ENCODE measurements at places on chromosomes 6 and 20.

DNA sequence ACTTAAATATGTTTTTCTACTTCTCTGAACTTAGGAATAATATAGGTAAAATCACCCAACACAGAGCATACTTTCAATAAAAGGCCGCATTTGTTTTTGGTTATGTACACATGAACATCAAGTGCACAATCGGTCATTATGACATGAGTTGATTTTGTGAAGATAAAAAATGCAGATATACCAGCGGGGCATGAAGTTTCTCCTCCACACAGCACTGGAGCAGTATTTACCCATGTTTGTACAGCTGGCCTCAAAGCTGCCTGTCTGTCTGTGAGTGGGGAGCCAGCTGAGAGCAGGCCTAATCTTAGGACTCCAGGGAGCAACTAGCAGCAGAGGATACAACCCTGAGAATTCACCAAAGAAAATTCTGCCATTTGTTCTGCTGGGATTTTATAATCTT lies 206.5 kb downstream of the TPBG start:
- peak; percentile 71 for DNase-seq

DNA sequence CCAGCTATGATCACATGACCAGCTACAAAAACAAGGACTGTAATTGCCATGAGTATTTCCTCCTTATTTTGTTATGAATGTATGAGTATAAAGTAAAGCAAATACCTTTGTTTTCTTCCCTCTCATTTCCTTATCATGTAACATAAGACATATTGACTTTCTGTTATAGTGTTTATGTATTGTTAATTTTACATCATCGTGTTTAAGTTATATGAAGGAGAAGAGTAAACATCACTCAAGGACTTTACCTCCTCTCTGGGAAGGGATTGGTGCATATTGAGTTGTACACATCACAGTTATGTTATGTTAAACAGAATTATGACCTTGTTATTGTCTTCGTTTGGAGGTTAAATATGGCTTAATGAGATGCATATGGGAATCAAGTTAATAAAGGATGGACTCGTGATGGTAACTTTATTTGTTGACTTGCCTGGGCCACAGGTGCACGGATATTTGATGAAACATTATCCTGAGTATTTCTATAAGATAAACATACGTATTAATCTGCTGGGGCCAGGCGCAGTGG lies 57.3 kb upstream of the CNKSR3 start:
- peak; percentile 32 for DNase-seq

DNA sequence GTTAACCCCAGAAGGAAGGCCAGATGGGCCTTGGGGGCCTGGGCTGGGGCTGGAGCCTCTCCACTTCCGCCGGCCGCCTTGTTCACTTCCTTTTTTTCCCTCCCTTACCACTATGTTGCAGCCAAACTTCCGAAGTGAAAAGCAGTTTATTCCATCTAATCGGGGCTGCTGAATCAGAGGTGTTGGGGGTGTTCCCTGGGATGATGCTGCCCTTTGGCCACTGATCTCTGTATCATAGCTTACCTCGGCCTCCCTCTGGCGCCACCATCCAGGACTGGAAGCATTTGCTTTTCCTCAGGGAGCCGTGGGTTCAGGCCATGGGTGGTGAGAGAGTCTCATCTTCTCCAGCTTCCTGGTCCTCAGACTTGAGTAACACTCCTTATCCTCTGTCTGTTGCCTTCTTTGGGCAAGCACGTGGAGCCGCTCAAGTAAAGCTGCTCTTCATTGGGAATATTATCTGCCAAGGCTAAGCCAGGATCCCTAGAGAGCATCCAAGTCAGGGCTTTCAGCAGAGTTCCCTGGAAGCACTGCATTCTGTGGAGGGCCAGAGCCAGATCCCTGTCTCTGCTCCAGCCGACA lies 39.6 kb downstream of the SLX4IP start:
- no peak for DNase-seq

GRCh38 chr6:28693033-28693750 lies 167.5 kb downstream of the GPX5 start:
- DNase-seq: no peak

- no peak for DNase-seq
Observed at GRCh38 chr20:4812641-4813075, 90.9 kb downstream of the PRND start.

DNA sequence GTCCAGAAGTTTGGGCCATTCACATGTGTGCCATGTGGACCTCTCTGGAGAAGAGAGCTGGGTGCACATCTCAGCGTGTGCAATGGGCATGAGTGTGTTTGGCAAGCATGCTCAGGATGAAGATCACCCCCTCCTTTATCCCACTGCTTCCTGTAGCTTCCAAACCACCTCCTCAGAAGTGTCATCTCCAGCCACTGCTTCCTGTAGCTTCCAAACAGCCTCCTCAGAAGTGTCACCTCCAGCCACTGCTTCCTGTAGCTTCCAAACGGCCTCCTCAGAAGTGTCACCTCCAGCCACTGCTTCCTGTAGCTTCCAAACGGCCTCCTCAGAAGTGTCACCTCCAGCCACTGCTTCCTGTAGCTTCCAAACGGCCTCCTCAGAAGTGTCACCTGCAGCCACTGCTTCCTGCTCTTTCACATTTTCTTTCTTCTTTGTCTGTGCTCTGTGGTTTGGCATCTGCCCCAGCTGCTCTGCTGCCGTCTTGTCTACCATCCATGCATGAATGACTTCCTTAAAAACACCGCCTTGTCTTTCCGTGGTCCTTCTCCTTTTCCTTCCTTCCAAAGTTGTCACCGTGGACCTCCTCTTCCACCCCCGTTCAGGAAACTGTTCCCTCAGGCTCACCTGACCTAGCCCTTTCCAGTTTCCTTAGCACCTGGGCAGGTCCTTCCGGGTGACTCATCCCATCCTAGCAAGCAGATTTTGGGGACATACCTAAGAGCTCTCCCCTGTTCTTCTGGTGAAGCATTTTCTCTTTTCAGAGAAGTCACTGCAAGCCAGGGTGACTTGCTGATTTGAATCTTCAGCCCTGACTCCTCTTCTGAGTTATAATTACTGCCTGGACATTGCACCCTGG lies 43.5 kb upstream of the TIAM2 start:
- DNase-seq: no peak

GRCh38 chr6:21601339-21601923 lies 7.9 kb downstream of the SOX4 start:
- DNase-seq: no peak

GRCh38 chr20:40957265-40957760 lies 71.3 kb upstream of the TOP1 start:
- no peak for DNase-seq

DNA sequence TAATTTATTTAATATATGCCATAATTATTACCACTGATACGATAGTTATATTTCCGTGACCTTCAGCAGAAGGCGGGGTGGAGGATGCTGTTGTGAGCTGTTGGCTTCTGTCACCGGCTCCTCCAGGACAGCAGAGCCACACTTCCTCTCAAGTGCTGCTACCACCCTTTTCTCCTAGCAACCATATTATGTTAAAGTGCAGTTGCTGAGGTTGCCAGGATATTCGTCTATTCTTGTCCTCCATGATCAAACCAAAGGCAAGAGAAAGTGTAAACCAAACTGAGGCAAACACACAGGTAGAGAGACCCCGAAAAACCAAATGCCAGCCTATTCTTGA lies 27.8 kb downstream of the RGS17 start:
- DNase-seq: no peak

GRCh38 chr6:144899161-144899560 lies 614.0 kb downstream of the UTRN start:
- no peak for DNase-seq

DNA sequence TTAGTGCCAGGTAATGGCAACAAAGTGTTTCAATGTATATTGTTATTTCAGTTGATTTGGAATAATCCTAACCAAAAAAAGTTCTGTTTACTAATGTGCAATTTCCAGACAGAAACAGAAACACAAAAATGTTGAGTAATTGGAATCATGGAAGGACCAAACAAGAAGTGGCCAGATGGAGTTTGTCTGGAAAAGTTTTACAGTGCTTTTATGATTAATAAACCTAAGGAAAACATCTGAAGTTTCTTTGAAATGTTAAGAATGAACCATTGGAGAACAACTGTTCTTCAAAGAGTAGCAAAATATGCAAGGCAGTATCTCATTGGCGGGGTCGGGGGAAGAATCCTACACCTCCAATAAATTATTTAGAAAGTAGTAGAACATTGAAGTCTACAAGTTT lies 19.0 kb upstream of the FILIP1 start:
- no peak for DNase-seq

DNA sequence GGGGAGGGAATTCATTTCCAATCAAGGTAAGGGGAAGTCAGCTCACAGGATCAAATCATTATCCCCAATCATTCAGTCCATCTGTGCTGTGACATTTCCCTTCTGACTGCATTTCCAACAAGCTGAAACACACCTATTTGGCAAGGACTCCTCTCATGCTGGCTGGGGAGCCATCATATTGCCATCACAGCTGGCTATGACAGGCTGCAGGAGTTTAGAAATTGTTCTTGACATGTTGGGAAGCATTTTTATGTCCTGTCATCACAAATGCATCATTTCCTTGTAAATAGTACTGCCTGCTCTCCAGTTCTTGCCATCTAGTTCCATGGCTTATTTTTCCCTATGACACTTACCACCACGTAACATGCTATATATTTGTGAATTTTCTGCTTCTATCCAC lies 113.9 kb upstream of the TMEM170B start:
- DNase-seq: no peak

- DNase-seq: peak; percentile 78
Observed at GRCh38 chr6:28648035-28648877, 122.6 kb downstream of the GPX5 start.

GRCh38 chr6:71077655-71078054 lies 120.8 kb upstream of the B3GAT2 start:
- DNase-seq: no peak

GRCh38 chr20:8094415-8094818 lies 37.6 kb upstream of the PLCB1 start:
- peak; percentile 4 for DNase-seq

DNA sequence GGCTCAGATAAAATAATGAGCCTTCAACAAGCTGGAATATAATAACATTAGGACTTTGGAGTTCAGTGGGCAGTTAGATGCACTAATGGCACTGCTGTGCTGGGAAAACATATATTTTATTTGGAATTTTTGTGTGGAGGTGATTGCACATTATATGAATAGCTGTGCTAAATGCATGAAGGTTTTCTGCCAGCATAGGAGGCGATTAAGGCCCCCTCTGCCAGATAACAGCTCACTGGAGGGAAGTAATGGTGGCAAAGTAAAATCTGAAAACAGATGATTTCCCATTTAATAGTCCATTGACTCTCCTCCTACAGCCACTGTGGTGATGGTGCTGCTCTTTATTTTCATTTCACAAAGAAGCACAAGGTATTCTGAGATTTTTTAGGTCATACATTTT lies 326.0 kb downstream of the GRIK2 start:
- no peak for DNase-seq

DNA sequence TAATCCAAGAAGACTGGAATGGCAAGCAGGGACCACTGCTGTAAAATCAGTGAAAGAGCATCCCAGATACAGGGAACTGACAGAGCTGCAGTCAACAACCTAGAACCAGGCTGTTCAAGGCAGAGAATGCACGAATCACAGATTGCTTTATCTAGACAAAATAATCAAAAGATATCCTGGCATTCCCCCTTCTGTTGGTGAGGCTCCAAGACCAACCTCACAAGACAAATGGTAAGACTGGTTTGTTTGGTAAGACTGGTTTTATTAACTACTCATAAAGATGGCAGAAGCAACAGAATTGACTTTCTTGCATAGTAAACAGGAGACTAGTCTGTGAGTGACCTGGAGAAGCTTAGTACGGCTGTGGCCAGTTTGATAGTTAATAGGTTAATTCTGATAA lies 88.8 kb upstream of the AHI1 start:
- DNase-seq: no peak

GRCh38 chr20:32526125-32526524 lies 59.0 kb downstream of the NOL4L start:
- no peak for DNase-seq

- DNase-seq: no peak
Observed at GRCh38 chr20:23497536-23497935, 6.6 kb downstream of the CST8 start.

GRCh38 chr20:45695496-45695895 lies 6.3 kb upstream of the WFDC13 start:
- no peak for DNase-seq

DNA sequence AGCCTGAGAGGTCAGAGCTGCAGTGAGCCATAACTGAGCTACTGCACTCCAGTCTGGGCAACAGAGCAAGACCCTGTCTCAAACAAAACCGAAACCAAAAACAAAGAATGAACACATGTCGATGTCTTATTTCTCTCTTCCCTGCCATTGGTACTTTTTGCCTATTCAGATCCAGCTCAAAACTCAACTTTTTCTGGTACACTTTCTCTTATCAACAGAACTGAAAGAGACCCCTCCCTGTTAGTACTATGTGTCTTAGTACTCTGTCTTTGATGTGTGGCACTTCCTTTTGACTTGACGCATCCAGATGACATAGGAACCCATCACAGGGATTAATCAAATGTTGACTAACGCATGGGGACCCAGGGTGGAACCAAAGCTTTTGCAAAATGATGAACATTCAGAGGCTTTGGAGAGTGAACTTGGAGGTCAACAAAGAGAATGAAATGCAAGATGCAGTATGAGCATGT lies 44.8 kb downstream of the AKAP12 start:
- no peak for DNase-seq

- no peak for DNase-seq
Observed at GRCh38 chr20:35144694-35145093, 2.4 kb downstream of the EDEM2 start.

GRCh38 chr6:52666071-52666470 lies 4.8 kb upstream of the TMEM14A start:
- no peak for DNase-seq

GRCh38 chr20:43751167-43752050 lies 24.6 kb upstream of the GTSF1L start:
- no peak for DNase-seq

- no peak for DNase-seq
Observed at GRCh38 chr20:33165416-33166055, 2.4 kb upstream of the BPIFA2 start.

- no peak for DNase-seq
Observed at GRCh38 chr6:74482180-74482579, 723.7 kb downstream of the COL12A1 start.

DNA sequence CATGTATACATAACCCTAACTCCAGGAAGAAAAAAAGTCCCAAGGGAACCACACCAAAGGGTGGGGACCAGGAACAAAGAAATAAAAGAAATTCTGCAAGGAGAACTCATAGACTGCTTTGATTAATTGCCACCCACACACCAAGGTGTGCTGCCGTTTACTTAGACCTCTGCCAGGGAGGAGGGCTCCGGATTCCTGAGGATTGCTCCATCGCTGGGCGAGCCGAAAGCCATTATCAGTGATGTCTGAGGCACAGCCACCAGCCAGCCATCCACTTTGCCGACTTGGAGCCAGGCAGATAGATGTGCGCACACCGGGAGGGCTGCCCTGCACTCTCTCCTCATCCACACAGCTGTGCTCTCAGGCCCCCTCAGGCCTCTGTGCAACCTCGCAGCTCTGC lies 272.7 kb upstream of the FOXQ1 start:
- DNase-seq: no peak

Measured in COR-L47 (cell line).